GM03348 (cell line): ENCODE measurements at places on chromosomes 5 and 9.

DNA sequence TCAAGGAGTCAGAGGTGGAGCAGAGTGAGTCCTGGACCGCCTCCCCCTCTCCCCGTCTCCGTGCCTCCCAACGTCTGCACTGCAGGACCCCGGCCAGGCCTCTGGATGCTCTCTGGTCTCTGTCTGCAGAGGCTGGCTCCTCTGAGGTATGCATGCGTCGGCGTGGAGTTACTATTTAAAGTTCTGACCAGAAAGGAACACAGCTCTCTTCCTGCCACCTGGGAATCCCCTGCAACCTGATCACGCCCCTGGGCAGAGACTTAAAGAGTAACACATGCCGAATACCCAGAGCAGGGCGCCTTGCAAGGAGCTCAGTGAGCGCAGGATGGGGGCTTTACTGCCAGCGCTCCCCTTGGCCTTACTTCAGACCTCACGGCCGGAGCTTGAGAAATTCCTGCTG, 16.0 kb downstream of the ANXA6 start:
- peak; percentile 38 for DNase-seq

DNA sequence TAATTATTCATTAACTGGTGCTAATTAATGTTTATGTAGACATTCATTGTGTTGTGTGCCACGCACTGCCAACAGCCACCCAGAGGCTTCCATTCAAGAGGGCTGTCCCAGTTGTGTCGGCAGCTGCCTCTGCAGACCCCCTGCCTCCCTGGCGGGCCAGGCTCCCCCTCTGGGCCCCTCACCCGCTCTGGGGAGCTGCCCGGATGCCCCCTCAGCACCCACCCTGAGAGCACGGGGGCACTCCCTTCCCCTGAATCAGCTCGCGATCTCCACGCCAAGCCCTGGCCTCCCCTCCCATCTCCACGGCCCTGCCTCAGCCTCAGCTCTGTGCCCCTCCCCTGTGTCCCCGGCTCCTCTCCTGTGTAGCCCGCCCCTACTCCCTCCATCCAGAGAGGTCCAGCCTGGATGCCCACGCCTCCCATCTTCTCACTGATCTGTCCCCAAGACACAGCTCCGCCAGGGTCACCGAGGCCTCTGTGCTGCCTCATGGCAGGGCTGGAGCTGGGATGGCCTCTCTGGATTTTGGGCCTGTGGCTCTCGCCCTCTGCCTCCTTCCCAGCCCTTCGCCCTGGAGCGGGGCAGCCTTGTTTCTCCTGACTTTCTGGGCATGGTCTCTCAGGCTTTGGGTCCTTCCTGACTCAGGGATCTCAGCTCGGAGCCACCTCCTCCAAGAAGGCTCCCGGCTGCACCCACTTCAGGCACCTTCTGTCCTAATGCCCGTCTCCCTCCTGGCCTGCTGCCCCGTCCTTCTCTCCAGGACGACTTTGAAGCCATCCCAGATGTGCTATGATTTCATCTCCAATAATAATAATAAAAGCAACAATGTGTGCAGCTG, 16.0 kb upstream of the SLC9A3 start:
- no peak for DNase-seq

DNA sequence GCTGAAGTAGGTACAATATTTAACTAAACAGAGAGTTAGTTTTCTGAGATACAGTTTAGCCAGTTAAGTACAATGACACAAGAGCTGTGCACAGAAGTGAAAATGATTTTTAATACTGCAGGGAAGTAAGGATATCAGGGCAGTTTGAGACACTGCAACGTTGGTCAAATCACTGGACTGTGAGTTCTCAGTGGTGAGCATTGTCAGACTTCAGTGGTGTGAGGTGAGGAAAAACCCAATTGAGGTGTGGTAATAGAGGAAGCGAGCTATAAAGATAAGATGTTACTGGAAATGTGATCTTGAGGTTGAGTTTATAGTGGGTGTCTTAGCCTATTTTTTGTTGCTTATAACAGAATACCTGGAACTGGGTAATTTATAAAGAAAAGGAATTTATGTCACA, 12.8 kb upstream of the FBXL7 start:
- DNase-seq: no peak

GRCh38 chr5:69013481-69013880, 80.3 kb upstream of the SLC30A5 start:
- DNase-seq: no peak

- no peak for DNase-seq
These were observed 382.6 kb downstream of the RASEF start for GRCh38 chr9:82680179-82680935.

- DNase-seq: no peak
These were observed 621 bp downstream of the AK6 start for GRCh38 chr5:69368458-69369339.

GRCh38 chr9:38373679-38374078, 18.8 kb upstream of the ALDH1B1 start:
- no peak for DNase-seq

DNA sequence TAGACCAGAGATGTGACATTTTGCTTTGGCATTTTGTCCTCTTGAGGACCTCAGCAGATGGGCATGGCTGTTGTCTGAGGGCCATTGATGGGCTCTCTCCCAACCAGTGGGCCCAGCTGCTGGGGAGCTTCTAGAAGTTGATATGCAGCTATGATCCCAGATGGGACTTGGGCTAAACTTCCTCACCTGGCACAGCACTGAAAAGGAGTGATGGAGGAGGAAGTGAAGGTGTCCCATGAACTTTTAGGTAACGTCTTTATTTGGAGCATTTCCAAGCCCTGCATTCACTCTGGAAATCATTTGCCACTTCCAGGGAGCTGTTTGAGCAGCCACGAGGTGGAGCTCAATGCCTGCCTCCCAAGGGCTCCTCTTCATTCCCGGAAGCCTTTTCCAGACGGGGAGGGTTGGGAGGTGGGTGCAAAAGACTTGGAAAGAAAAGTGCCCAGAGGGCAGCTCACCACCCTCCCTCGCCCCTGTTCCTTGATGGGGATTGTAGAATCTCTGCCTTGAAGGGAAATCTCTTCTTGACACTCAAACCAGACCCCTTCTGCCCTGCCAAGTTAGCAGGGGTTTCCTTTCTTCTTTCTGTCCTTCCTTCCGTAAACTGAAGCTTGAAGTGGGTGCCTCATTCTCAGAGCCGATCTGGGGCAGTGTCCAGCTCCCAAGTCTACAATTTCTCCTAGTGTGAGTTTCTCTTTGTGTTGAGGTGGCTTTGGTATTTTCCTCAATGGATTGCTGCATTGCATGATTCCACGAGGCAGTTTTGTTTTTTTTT, 18.1 kb upstream of the NEUROG1 start:
- peak; percentile 74 for DNase-seq

GRCh38 chr9:99213197-99213596, 8.5 kb downstream of the ALG2 start:
- no peak for DNase-seq

- DNase-seq: no peak
These were observed 14.1 kb downstream of the TNFSF15 start for GRCh38 chr9:114791736-114792135.

- DNase-seq: no peak
These were observed 73.5 kb downstream of the C9orf57 start for GRCh38 chr9:71986900-71987299.

DNA sequence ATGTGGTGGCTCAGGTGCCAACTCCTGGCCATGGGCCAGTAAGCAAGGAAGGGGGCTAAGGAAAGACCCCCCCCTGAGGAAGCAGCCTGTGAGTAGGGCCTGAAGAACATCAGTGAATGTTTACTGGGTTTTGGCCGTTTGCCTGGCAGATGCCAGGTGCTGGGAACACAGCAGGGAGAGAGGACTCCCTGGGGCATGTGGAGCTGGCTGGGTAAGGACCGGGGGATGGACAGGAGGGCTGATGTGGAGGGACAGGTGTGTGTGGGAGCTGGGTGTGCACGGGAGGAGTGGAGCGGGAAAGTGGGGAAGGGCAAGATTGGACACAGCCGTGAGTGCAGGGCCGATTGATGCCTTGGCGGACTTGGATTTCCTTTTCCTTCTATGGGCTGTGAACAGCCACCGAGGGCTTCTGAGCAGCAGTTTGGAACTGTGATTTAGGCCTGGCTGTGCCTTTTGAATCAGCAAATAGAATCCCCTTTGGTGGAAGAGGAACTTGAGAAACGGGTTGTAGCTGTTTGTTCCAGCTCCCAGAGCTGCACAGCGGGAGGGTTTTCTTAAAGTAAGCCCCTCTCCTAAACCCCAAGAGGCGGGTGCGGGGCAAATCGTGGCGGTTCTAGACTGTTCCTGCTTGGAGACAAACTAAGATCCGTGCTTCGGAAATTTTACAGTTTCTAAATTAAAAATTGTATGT, 3.1 kb downstream of the HMCN2 start:
- DNase-seq: no peak

- DNase-seq: no peak
These were observed 109.4 kb upstream of the TBCA start for GRCh38 chr5:77885519-77885918.

DNA sequence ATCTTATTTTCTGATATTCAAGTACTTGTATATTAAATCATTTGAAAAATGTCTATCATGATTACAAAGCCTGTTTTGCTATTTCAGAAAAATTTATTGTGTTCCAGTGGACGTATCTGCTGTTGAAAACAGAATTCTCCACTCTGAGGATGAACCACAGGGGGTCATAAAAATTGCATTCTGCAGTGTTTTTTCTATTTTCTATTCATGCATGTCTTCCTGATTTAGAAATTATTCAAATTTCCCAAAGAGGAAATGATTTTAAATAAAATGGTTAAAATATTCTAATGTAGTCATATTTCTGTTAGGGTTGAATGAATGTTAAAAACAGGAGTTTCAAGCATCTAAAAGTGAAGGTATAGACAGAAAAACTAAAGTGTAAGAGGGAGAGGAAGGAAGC, 111.5 kb upstream of the ANKRD55 start:
- DNase-seq: no peak

GRCh38 chr5:168017313-168017712, 274.1 kb upstream of the WWC1 start:
- no peak for DNase-seq

DNA sequence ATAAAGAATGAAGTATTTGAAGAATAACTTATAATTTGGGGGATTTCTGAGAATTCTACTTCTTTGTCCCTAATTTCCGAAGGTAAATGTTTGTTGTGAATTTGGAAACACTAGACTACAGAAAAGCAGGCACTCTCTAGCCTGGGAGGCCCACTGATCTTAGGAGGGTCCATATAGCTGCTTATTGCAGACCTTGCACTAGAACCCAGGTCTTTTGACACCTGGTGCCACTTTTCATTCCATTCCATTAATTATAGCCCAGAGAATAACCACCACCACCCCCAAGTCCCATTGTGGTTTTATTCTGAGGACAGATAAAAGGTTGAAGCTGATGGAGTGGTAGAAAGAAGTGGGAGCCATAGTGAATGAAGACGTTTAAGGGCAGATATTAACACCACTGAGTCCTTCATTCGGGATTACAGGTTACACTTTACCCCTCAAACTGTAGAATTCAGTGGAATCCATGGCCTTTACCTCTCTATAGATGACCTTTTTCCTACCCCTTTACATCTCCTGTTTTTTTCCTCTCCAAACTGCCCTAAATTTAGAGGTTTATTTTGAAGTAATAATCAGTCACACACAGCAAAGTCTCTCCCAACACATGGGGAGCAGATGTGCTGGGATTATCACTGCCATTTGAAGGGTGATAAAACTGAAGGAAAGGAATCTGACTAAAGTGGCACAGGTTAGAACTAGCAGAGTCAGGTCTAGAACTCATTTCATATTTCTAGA, 12.0 kb upstream of the PSMD5 start:
- no peak for DNase-seq

DNA sequence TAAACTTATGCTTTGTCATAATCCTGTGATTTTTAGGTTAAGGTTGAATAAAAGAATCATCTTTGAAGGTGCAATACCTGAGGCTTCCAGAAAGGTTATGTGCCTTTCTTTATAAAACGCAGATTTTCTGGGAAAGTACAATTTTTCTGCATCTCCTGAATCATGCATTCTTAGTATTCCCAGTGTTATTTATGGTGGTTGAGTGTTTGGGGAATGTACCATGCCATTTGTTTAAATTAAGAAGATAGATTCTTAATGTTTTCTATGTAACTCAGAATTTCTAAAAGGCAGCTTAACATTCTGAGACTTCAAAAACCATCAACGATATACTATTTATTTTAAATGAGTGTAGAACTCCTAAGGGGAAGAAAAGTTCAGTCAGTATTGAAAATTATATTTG, 108.1 kb upstream of the FBN2 start:
- DNase-seq: no peak
